ENCODE measurements at places on chromosomes 7 and 10.

DNA sequence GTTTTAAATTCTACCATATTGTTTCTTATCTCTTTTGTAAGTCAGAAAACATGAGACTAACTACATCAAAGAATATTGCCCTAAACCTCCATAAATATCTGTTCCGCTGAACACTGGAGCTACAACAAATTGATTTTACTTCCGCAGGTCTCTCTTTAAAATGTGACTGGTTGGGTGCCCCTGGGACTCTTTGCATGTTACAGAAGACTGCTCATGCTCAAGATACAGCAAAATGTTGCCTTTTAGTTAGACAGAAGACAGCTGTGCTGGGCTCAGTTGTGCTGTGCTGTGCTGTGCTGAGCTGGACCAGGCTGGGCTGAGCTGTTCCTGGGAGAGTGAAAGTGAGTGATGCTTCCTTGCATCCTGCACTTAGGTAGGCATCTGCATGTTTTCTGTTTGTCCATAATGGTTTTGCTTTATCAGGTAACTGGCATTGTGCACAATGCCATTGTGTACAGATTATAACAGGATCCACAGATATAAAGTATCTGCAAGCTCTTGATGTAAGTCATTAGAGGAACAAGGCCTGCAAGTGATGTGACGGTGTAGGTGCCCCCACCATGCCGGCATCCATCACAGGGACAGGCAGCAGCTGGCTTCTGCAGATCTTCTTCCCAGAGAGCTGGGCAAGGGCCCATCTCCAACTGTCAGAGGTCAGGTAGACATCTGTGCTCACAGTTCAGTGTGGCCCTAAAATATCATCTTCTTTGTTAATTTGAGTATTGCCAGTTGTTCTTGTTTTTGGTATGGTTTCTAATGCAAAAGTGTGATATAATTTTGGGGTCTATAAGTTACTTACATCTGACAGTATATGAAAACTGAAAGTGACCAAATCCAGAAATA, 972.5 kb upstream of the CELF2 start:
- DNase-seq: no peak

GRCh38 chr7:110050785-110051184, 1040.1 kb upstream of the LRRN3 start:
- no peak for DNase-seq

GRCh38 chr10:24394461-24395190, 185.7 kb downstream of the KIAA1217 start:
- DNase-seq: no peak

DNA sequence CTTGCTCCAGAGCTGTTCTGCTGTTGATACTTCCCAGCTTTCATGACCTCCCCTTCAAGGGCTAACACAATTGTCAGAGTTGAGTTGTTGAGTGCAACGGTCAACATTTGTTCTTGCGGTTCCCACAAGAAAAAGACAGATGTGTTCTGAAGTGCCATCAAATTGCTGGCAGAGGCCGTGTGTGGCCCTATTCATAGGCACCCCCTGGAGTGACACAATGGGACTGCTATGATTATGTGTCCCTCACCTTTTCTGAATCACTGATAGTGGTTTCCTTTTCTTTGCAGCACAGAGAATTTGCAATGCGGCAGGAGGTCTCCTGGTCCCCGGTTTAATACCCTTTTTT, 5.8 kb upstream of the IGFBP1 start:
- no peak for DNase-seq

DNA sequence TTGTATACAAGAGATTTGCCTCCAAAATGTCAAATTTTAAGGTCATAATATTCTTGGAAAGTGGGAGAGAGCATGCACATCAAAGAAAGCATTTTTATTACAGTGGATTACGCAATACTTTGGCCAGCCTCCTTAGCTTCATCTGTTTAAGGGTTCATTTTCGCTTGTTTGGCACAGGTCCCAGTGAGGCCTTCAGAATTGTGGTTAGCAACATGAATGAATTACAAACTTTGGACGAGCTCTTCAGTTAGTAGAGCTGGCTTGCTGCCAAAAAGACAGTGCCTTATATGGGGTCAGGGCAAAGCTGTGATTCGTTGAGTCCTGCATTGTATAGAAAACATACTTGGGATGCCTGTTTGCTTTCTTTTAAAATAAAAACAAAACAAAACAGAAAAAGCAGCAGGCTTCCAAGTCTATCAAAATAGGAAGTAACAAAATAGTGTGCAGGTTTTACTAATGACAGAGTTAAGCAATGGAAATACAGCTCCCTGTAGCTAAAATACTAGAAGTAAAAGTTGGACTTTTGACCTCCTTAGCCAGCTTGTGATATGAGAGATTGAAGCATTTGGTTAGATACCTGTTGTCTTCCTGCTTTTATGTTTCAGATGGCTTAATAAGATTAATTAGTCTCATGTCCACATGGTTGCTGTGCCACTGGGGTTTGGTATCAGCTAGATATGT, 190.8 kb downstream of the MLLT10 start:
- no peak for DNase-seq

DNA sequence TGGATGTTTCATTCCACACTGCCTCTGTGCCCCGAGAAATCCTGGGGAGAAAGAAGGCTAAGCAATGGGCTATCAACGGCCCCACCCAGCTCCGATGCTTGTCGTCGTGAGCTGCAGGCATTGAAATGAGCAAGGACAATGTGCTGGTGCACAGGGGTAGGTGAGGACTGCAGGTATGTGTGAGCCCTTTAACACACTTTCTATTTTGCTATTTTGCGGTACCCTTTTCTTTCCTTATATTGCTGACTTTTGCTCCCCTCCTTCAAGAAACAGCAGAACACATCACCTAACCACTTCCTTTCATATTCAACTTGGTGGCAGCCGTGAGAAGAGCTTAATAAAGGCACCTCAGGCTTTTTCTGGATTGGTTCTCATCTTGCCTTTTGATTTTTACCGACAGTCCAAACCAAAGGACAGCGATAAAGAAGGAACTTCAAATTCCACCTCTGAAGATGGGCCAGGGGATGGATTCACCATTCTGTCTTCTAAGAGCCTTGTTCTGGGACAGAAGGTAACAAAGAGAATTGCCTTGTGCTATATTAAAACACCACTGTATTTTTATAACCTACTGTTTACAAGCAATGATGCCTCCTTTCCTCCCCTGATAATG, 39.2 kb downstream of the AIFM2 start:
- no peak for DNase-seq

- peak; percentile 59 for DNase-seq
These were observed 27.6 kb upstream of the RNF32 start for GRCh38 chr7:156612930-156613329.

DNA sequence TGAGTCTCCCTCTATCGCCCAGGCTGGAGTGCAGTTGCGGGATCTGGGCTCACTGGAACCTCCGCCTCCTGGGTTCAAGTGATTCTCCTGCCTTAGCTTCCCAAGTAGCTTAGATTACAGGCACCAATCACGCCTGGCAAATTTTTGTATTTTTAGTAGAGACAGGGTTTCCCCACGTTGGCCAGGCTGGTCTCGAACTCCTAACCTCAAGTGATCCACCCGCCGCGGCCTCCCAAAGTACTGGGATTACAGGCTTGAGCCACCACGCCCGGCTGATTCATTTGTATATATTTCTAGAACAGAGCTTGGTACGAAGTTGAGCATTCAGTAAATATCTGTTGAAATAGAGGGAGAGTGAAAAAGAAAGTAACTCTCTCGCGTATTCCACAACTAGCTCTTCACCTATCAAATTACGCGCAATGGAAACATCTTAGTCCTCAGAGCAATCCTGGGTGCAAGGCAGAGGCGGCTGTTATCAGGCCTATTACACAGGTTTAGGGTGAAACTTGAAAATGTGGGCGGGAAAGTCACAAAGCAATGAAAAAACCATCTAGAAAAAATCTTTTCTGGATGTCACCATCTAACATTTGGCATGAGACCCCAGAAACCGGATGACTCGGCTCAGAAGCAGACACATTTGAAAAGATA, 707 bp upstream of the GHITM start:
- no peak for DNase-seq

GRCh38 chr10:88409824-88410223, 173.3 kb downstream of the RNLS start:
- DNase-seq: no peak

DNA sequence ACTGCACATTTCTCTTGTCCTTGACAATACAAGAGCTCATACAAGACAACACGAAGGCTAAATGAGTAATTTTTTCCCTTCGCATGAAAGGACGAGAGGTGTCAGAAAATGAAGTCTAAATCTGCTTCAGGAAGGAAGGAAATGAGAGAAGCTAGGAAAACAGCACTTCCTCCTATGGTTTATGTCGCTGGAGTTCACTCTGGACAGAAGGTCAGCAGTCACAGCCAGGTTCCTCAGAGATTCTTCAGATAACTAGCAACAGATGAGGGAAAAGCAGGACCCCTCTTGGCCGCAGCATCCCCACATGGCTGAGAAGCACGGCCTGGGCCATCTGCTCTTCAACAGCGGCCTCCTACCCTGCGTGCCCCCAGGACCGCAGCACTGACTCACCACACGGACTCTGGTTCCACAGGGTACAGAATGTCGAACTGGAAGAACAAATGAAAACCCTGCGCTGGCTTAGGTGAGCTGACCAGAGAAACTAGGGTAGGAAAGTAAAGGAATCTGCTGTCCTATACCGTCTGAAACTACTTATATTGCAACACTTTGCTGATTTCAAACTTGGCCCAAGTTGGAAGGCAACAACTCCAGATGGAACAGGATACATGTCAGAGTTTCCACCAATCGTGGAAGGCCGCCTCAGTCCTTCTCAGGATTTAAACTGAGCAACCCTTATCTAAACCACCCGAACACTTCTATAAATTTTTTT, 26.3 kb downstream of the DNMBP start:
- DNase-seq: no peak

DNA sequence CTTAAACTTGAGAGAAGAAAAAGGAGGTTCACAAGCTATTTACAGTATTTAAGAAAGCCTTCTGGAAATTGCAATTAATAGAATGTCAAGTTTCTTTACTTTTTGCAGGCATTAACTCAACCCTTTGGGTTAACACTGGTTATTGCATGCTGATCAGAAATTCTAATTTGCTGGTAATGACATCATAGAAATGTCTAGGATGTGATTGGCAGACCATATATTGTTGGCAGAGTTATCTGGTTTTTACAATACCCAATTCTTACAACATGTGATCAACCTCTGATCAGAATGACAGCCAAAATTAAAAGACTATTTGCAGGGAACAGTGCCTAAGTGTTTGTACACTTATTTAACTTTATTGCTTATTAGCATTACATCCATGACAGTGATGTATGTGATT, 1.6 kb upstream of the CASD1 start:
- DNase-seq: no peak

- no peak for DNase-seq
These were observed 92.8 kb downstream of the LCOR start for GRCh38 chr10:96924861-96925260.

- no peak for DNase-seq
These were observed 1.5 kb downstream of the GIMAP8 start for GRCh38 chr7:150451833-150452461.

DNA sequence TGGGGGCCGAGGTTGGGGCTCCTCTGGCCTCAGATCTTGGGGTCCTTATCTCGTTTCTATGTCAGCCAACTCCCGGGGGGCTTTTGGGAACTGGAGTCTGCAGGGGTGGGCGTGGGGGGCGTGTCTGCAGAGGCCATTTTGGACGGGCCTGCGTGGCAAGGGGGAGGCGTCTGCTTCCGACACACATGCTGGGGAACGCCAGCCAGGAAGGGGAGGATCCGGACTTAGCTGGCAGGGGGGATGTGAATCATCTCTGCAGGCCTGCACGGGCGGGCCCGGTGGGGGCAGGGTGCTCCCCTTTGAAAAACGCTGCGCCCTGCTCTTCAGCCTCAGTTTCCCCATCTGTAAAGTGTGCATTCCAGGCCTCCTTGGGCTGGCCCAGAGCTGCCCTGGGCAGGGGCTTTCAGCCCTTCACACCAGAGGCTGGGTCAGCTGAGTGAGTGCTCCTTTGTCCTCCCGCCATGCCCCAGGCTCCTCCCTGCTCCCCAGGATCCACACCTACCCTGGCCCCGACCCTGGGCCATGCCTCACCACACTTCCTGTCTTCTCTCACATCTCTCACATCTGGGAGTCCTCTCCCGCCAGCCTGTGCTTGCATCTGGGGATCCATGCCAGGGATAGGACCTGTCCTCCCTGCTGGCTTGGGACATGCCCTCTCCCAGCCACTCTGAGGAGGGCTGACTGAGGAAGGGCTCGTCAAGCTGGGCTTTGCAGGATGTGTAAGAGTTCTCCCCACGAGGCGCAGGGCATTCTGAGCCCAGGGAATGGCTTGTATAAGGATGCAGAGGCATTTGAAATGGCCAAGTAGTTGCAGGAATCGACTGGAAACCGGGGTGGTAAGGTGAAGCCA, 172.6 kb upstream of the TNRC18 start:
- DNase-seq: peak; percentile 47

GRCh38 chr10:124232686-124233545, 139.5 kb upstream of the CHST15 start:
- DNase-seq: no peak

GRCh38 chr7:114589436-114589835, 174.8 kb downstream of the FOXP2 start:
- no peak for DNase-seq

Measured in stimulated activated CD8-positive, alpha-beta memory T cell treated with anti-CD3 and anti-CD28 coated beads, Interleukin-4, amount 100 ng/mL, for 1 hour (primary cell).